Germinal center (tissue), 1 donor: ENCODE measurements at places on chromosomes 7 and 10.

DNA sequence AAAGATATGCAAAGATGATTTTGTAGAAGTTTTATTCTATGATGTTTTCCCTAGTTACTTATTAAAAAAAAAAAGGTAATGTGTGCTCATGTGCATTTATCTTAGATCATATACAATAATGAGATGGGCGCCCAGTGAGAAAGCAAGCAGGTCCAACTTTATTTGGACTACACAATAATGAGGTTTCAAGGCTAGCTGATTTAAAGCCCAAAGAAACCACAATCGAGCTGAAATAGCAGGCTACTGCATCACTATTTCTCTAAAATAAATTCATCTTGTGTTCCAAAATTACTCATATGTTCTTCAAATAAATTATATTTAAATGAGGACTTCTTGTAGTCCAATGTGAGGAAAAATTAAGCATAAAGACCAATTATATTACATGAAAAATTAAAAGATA lies 110.1 kb downstream of the JMJD1C start:
- no peak for DNase-seq

- no peak for DNase-seq
These were observed 2.2 kb downstream of the PDZD7 start for GRCh38 chr10:101028446-101029337.

GRCh38 chr7:112129655-112130323 lies 76.4 kb downstream of the DOCK4 start:
- DNase-seq: no peak

DNA sequence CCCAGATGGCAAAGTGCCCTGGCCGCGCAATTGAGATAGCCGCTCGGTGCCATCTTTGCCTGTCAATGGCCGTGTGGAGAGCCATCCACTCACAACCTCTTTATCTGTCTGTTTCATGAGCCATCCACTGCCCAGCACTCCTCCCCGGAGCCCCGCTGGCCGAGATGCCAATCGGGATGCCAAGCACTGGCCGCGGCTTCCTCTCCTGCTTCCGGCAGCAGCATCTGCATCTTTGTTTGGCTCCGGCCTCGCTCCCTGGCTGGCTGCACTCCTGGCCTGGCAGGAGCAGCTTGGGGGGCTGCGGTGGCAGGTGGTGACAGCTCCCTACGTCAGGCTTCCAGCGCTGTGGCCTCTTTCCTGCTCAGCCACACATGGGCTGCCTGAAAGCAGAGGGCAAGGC lies 231.7 kb downstream of the USP6NL start:
- no peak for DNase-seq

DNA sequence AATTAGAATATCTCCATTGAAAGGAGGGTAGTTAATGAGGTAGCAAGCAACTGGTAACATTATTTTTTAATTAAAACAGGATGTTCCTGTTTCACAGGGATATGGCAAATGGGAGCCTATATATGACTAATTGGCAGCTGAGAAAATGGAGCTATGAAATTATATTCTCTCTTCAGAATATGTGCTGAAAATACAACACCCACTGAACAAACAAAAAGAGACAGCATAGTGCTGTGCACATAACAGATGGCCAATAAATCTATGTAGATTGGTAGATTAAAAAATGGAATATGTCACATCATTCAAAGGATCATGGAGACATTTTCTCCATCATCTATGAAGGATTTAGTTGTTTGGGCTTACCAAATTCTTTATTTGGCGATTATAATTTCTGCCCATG lies 362.0 kb downstream of the GPR37 start:
- no peak for DNase-seq

- no peak for DNase-seq
These were observed 46.9 kb upstream of the GPAM start for GRCh38 chr10:112230325-112230988.

DNA sequence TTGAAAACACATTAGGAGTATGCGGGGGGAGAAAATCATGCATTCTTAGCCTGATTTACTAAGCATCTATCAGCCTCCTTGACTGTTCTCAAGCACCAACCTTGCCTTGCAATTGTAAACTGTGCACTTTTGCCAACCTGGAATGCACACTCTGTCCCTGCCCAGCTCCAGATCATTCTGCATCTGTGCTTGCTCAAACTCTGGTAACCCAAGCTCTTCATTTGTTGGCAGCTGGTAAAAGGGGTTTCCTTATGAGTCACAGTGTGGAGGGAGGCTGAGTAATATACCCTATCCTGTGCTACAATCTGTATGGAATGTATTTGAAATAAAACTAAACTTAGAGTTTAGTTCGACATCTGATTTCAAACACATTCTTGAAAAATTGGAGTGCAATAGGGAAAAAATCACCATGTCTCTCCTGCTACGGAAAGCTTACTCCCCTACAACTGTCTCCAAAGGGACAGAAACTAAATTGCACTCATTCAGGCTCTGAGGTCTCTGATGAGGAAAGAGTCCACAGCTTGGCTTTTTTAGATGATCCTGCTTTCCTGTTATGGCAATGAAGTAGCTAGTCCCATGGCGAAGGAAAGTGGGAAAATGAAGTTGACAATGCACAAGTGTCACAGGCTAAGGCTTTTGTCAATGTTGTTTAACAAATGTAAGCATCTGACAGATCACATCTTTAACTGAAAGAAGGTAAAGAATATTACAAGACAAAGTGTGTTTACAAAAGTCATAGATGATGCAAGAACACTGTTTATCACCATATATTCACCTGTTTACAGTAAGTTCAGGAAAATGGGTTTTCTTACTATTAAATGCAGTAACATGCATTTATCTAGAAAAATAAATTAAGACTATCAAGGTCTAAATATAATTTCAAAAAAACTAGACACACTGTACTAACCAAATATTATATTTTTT lies 61.9 kb downstream of the TES start:
- no peak for DNase-seq

DNA sequence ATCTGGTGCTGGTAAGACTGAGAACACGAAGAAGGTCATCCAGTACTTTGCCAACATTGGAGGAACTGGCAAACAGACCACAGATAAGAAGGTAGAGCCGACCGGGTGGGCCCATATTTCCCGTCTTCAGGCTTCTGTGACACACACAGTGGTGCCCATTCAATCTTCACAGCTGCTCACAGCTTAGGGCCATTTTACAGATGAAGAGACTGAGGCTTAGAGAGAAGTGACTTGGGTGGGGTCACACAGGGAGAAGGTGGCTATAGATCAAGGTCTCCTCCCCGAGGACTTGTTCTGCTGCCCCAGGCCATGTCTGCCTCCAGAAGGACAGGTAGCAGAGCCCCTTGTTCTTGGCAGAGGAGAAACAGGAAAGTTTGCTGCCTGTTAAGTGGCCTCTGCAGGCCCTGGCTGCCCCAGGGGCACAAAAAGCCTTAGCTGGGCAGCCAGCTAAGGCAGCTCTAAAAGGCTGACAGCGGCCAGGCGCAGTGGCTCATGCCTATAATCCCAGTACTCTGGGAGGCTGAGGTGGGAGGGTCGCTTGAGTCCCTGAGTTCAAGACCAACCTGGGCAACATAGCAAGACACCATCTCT lies 22.6 kb upstream of the MYH16 start:
- no peak for DNase-seq

DNA sequence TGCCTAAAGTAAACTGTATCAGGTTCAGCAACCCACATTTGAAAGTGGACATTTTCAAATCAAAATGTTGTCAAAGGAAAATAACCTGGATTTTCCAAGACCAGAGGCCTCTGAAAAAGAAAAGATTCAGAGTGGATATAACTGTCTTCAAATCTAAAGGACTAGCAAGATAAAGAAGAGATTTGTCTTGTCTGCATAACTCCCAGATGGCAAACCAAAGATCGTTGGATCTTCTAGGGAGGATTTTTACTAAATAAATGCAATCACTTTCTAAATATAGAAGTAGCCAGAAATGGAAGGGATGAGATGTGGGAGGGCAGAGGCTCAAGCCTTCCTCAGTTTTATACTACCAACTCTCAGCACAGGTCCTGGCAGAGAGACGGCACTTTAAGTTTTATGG lies 39.0 kb downstream of the CABCOCO1 start:
- no peak for DNase-seq

DNA sequence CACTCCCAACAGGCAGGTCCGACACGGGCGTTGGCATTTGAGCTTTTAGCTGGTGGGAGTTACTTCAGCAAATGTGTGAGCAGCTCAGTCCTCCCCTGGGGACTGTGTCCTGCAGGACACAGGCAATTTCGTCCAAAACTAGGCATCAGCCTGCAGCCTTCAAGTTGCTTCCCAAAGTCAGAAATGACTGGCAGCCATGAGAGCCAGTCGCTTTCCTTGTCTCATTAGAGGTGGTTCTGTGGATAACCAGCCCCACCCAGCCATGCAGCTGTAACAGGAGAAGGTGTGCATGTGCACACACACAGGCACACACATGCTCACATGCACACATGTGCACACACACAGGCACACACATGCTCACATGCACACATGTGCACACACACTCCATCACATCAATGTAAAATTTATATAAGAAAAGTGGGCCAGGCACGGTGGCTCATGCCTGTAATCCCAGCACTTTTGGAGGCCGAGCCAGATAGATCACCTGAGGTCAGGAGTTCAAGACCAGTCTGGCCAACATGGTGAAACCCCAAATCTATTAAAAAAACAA lies 138.8 kb upstream of the TCERG1L start:
- DNase-seq: no peak
